Activated T-helper 1 cell treated with anti-CD3 and anti-CD28 coated beads, Interleukin-12 subunit alpha, Interleukin-12 subunit beta, Interleukin-2, Interleukin-4 antibody, amounts not matched to agents 30 ng/mL and 10 ng/mL and 1 ng/mL, durations not matched to agents 14 hours and 24 hours and 36 hours (primary cell): ENCODE measurements at places on chromosomes 12 and 14. TPM values are rescaled to one million over a fixed set of nuclear protein-coding genes. Genes with fewer than 3 reads are reported as not detected.

GRCh38 chr12:44677724-44678123 is 198.4 kb downstream of the NELL2 start:
- DNase-seq = no peak

- DNase-seq = peak; percentile 22
Observed at GRCh38 chr12:123533672-123534643, at the start of gene RILPL1. Gene RILPL1 (minus strand): TSS chr12:123533719. CDS start chr12:123533482, 237 bp downstream.

GRCh38 chr14:23147676-23148075 is 28.6 kb upstream of the CEBPE start:
- no peak for DNase-seq

DNA sequence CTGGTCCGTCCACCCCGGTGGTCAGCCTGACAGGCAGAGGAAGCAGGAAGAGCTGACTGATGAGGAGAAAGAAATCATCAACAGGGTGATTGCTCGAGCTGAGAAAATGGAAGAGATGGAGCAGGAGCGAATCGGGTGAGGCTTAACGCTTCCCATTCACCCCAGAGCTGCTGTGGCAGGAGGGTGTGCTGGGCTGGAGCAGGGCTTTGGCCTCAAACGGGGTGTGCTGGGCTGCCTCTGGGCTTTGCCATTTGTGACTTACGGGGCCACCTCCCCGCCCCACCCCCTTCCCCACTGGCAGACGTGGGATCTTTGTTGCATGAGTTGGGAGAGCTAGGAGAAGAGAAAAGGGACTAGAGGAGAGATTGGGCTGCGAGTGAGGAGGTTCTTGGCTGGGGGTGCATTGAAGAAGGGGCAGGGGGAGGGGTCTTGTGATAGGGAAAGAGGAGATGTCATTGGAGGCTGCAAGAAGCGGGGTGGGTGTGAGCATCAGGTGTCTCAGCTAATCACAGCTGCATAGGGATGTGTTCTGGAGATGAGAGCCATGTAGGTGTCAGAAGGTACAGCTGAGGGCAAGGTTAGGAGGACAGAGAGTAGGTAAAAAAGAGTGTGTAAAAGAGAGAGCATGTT is 56.3 kb downstream of the RPH3A start:
- DNase-seq = no peak

GRCh38 chr12:43208221-43208620 is 343.8 kb downstream of the ADAMTS20 start:
- no peak for DNase-seq

DNA sequence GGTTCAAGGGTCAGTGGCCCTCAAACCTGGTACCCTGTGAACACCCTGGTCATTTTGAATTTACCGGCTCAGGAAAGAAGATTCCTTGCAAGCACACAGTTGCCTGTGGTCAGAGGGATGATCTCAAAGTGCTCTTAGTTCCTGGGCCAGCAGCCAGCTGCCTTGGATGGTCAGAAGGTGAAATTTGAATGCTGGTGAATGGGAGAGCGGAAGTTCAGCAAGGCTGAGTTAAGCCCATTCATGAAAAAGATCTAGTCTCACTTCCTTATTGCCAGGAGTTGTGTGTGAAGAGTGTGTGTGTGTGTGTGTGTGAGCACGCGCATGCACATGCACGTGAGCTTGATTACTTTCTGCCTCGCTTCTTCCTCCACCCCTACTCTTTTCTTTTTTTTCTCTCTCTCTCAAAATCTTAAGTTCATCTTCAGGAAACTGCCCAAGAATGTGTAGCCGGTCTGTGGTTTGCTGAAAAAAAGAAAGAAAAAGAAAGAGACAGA is 155.5 kb upstream of the CCND2 start:
- DNase-seq = no peak

GRCh38 chr14:94615823-94616570 is 3.8 kb downstream of the SERPINA3 start:
- no peak for DNase-seq

DNA sequence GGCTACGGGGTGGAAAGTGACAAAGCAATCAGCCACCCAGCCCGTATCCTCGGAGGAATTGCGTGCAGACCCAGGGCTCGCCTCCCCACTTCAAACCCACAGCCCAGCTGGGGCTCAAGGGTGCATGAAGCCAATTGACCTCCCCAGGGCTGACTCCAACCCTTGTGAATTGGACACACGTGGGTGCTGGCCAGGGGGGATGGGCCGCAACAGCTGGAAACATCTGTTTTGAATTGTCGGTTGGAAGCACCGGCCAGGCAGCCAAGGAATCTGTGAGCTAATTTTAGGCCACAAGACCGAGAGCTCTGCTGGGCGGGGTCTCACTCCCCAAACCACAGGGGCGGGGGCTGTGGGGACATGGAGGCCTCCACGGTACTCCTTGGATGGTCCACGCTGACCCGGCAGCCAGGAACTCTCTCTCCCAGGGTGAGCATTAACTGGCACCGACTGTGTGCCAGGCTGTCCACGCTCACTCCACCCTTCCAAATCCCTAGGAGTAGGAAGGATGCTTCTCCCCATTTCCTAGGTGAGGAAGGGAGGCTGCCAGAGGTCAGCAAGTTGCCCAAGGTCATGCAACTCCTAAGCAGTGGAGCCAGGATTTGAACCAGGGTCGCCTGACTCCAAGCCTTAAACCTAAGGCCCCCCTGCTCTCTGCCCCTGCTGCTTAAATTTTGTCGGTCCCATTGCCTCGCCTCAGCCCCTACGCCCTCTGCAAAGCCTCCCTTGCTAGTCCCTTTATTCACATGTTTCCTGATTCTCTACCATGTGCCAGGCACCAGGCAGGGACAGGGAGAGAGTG is 11.9 kb upstream of the TMEM119 start:
- DNase-seq = no peak

DNA sequence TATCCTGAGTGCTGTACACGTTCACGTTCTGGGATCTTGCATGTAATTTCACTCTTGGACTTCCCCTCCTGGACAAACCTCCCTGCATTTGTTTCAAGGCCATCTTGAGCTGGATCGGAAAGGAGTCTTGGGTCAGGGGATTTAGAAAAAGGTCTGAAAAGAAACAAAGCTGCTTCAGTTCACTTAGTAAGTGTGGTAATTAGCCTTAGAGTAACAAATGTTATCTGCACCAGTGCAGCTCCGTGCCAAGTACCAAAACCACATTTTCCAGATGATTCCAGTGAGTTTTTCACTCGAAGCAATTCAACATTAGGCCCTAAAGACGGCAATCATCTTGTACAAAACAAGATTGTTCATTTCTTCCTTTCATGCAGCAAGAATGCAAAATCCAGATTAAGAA is 39.4 kb upstream of the ATXN2 start:
- no peak for DNase-seq

The RFX4 gene
- not detected in 2 replicates for total RNA-seq

The RTL1 gene
- total RNA-seq = not detected in 2 replicates

The IL22 gene
- 3.4 TPM in 2 replicates for total RNA-seq
